ENCODE measurements at places on chromosomes 7 and 10.

GRCh38 chr10:70562036-70562755 lies 40.3 kb downstream of the PRF1 start:
- DNase-seq, result no peak

DNA sequence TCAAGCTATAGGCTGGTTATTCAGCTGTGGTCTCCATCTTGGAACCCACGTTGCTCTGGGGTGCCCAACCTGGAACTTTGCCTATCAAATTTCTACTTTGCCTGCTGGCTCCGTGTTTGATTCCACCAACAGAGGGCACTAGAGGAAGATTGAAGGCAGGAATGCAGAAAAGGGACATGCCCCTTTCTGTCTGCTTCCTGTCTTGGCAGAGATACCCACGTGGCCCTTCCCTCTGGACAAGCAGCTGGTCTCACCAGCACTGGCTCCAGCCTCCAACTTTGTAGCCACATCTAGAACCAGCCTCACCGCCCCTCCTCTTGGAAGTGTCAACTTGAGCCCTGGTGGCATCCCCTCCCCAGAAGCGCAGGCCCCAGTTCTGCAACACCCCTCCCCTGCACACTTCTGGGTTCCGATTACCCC lies 52.1 kb upstream of the ZNF438 start:
- DNase-seq, result peak; percentile 55

- no peak for DNase-seq
Measured at GRCh38 chr7:124773339-124773738, 7.7 kb upstream of the GPR37 start.

DNA sequence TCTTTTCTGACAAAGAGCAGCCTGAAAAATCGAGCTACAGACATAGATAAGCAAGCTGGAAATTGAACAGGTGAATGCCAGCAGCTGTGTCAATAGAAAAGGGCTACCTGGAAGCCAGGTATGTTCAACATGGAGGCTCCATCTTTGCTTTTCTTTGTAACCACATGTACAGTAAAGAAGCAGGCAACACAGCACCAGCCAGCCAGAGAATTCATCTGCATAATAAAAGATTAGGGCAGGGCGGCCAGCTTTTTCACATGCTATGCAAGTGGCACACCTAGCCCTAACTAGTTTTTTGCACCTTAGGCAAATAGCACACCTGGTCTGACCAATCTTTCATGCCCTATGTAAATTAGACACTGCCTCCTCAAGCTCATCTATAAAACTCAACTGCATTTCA lies 25.7 kb downstream of the COG5 start:
- DNase-seq, result no peak

- no peak for DNase-seq
Measured at GRCh38 chr7:73671322-73671661, 3.7 kb downstream of the VPS37D start.

DNA sequence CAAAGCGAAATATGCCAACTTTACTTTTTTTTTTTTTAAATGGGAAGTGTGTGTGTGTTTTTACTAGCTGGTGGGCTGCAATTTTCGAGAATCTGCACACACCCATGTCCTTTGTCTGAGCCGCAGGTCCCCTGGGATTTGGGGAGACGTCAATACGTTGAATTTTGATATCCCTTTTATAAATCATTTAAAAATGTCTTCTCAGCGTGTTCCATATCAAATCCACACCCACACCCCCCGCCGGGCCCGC lies 404 bp upstream of the FMC1 start:
- no peak for DNase-seq

DNA sequence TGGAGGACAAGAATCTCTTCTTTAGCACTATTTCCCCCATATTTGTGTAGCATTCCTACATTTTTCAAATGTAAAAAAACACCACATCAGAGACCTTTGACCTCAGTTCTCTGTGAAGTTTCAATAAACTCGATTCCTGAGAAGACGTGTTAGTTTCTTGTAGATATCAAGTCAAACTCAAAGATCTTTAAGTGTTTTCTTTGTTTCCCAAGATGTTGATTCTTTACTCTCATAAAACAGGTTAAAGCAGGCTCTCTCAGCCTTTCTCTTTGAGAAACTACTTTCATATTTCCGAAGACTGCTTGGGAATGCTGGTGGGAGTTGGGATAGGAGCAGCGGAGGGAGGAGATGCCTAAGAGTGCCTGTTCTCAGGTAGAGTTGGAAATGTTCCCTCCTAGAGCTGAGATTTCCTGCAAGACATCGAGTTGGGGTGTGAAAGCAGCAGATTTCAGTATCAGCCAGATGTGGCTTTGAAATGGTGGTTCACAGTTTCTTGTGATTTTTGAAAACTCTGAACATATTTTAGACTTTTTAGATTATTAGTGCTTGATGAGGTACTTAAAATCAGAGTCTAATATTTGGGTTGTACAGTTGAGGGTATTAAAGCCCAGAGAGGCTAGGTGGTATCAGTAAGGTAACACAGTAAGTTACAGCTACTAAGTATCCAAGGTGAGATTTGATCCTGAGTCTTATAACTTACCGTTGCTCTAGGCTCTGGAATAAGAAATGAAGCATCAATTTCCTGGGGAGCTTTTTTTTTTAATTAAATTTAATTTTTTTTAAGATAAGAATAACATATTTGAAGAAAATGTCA lies 13.9 kb downstream of the ADK start:
- DNase-seq, result no peak

DNA sequence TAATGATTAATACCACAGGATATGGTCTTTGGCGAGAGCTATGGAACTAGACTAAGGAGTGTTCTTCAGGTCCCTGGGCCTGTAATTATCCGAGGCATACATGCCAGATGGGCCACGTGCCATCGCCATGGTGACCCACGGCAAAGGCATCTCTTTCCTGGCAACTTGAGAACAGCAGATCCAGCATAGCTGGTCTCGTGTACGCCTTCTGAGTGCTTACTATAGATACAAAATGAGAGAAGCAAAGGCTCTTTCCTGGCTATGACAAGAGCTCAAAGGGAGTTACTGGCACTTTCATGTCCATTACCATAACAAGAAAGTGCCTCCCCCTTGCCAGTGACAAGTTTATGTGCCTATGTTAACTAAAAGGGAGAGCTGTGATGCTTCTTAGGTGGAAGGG lies 26.0 kb upstream of the GLI3 start:
- DNase-seq, result no peak

- no peak for DNase-seq
Measured at GRCh38 chr10:49564461-49565009, 25.6 kb upstream of the ERCC6 start.

DNA sequence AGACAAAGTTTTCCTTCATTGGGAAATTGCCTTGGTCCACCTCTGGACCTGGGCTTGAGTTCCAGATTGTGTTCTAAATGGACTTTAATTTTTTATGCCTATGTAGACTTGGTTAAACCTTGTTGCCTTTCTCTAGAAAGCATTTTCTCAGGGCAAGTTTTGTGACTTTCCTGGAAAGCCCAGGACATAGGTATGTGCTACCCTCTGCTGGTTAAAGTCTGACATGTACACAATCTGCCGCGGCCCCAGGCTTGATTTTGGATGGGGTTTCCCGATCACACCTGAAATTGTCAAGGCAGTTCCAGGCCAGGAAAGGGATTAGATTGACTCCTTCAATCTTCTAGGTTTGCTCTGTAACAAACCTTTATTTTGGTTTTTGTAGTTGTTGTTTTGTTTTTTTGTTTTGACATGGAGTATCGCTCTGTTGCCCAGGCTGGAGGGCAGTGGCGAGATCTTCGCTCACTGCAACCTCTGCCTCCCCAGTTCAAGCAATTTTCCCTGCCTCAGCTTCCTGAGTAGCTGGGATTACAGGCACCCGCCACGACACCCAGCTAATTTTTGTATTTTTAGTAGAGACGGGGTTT lies 14.1 kb upstream of the AKR1B10 start:
- DNase-seq, result no peak
